A172 (cell line): ENCODE measurements at places on chromosomes 5 and 9. TPM values are rescaled to one million over a fixed set of nuclear protein-coding genes. Genes with fewer than 3 reads are reported as not detected.

IFNA14 gene
- not detected in 2 replicates for total RNA-seq

ALDH1B1 gene
- 23.0 and 26.1 TPM in 2 replicates for total RNA-seq

CDC20B gene
- 0.07 TPM in 1 of 2 replicates, not detected in the other for total RNA-seq

ZBED3 gene
- total RNA-seq, result 0.71 and 0.89 TPM in 2 replicates

PCDHB2 gene
- total RNA-seq, result 0.41 and 0.59 TPM in 2 replicates

STC2 gene
- total RNA-seq, result 0.03 and 0.10 TPM in 2 replicates

ZDHHC11B gene
- total RNA-seq, result 0.26 and 2.3 TPM in 2 replicates

PCDHB11 gene
- total RNA-seq, result 1.7 and 2.0 TPM in 2 replicates

PCDHGA3 gene
- total RNA-seq, result 0.14 TPM in 1 of 2 replicates, not detected in the other

MAMDC4 gene
- 7.3 and 8.0 TPM in 2 replicates for total RNA-seq

SPAAR gene
- total RNA-seq, result 0.31 TPM in 1 of 2 replicates, not detected in the other

TMEM171 gene
- total RNA-seq, result 15.7 and 23.5 TPM in 2 replicates
